Kidney (tissue), 22 donors: ENCODE measurements at places on chromosomes 3 and 15. TPM values are rescaled to one million over a fixed set of nuclear protein-coding genes. Genes with fewer than 3 reads are reported as not detected.

The RLBP1 gene
- polyA plus RNA-seq, result not detected

The KATNBL1 gene
- polyA plus RNA-seq, result 15.6 TPM

The CFAP44 gene
- polyA plus RNA-seq, result 2.8 TPM

The XRN1 gene
- polyA plus RNA-seq, result 2.8 TPM

The ANKRD34C gene
- 0.11 TPM for polyA plus RNA-seq

DNA sequence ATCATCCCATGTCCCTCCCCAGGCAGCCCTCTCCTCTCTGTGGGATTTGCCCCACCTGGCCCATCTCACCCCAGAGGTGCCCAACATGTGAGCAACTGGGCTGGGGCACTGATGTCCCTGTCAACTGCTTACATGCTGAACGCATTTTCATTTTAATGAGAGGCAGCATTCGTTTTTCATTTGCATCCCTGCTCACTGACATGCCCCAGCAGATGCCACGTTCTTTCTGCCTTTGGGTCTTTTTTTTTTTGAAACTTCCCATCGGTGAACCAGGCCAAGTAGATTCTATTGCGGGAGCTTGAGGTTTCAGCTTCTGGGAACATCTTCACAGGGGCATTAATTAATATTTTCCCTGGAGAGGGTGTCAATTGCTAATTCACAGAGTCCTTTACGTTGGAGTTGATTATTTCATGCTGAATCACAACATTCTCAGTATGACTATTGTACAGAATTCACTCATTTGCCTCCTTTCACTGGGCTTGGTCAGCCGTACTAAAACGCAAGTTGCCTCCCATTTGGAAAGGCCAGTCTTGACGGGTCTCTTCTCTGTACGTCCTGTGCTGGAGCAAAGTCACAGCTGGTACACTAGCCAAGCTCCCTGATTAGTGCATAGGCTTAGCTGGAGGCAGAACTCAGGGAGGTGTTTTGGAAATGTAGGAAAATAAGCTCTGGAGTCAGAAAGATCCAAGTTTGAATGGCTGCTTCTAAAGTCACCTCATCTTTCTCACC is 69.8 kb downstream of the CHRNA7 start:
- no peak for DNase-seq
